ENCODE measurements at places on chromosomes 1 and 21.

DNA sequence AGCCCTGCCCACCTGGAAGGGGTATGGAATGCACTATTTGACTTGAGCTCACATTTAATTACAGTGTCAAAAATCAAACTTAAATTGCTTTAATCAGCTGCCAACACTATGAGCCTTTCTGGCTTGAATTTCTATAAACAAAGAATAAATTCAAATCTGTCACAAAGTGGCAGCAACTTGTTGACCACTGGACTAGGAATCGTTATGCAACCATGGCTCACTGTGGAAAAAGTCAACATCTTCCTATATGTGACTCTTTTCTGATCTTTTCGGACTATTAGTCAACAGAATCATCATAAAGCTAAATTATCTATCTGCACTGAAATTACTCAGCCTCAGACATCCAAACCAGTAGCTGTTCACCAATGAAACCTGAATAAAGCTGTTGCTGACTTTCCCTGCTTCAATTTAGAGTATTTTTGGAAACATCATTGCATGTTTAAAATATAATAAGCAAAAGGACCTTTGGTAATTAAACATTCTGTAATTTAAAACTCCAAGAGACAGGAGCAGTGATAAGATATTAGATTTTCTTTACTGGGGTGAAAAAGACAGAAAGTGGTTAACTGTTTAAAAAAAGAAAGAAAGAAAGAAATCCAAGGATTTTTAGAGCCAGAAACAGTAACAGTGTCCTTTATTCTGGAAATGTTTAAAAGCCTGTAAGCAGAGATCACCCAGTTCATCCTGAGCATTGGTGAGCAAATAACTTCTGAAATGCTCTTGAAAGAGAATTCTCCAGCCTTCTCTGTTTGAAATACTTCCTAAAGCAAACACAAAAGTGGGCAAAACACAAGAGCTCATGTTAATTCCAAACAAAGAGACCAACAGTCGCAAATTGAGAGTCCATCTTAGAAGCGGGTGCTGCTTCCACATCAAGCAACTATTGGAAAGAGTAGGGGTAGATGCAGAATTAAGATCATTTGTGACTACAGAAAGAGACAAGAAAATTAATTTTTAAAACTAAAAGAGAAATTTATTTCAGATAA lies 26.2 kb upstream of the ERG start:
- no peak for DNase-seq

GRCh38 chr1:100413035-100413434 lies 60.7 kb downstream of the CDC14A start:
- no peak for DNase-seq

GRCh38 chr1:206682111-206682510 lies 2.6 kb upstream of the MAPKAPK2 start:
- DNase-seq, result no peak

DNA sequence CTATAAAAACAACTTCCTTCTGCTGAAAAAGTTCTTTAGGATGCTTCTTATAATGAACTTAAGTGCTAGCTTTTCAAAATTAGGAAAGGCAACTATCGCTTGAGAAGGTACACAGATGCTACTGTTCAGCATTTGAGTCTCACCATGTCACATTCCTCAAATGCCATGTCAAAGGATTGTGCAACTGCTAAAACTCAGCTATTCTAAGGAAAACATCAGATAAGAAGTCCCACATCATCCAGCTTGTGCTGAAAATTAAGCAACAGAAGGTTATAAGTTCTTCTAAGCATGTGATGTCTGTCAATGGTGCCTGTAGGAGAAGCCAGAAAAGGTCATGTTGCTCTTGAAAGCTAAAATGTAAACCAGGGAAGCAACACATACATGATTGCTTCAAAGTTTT lies 36.5 kb downstream of the MCOLN2 start:
- DNase-seq, result peak; percentile 29

DNA sequence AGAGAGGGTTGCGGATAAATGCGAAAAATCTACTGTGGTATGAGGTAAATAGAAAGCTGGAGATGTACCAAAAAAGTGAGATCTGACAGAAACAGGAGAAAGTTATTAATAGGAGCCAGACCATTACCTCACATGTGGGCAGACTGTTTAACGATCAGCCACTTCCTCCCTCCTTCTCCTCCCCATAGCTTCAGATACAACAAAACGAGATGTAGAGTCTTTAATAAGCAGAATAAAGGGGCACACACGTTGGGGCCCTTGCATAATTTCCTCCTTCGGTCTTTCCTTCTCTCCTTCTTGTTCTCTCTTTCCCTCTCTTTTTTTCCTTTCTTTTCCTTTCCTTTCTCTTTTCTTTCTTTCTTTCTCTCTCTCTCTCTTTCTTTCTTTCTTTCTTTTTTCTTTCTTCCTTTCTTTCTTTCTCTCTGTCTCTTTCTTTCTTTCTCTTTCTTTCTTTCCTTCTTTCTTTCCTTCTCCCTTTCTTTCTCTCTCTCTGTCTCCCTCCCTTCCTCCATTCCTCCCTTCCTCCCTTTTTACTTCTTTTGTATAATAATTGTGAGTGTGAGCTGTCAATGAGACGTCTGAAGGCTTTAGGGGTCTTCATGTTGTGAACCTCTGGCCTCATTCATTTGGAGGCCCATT lies 242.1 kb downstream of the GRIK1 start:
- peak; percentile 60 for DNase-seq
